Subcutaneous preadipocyte (primary cell): ENCODE measurements at places on chromosomes 13 and 19. TPM values are rescaled to one million over a fixed set of nuclear protein-coding genes. Genes with fewer than 3 reads are reported as not detected.

Gene OR10H1
- total RNA-seq: not detected in 2 replicates

Gene NPAS1
- 0.39 and 1.8 TPM in 2 replicates for total RNA-seq

Gene ACP7
- total RNA-seq: under 0.01 and 0.98 TPM in 2 replicates

Gene ZNF534
- under 0.01 and 0.20 TPM in 2 replicates for total RNA-seq

Gene LHB
- not detected in 2 replicates for total RNA-seq

Gene OLFM2
- 0.59 and 5.1 TPM in 2 replicates for total RNA-seq

Gene ZNF439
- 0.20 and 0.37 TPM in 2 replicates for total RNA-seq

Gene GPALPP1
- total RNA-seq: 15.8 and 22.1 TPM in 2 replicates

Gene KCNJ14
- 0.37 and 0.59 TPM in 2 replicates for total RNA-seq

Gene MEDAG
- 22.1 and 55.1 TPM in 2 replicates for total RNA-seq

Gene RAB3A
- 1.1 and 1.2 TPM in 2 replicates for total RNA-seq

Gene SOHLH2
- 0.73 and 1.4 TPM in 2 replicates for total RNA-seq

Gene SNAPC2
- 27.4 and 31.6 TPM in 2 replicates for total RNA-seq

Gene ZNF208
- 0.20 and 1.5 TPM in 2 replicates for total RNA-seq

Gene WASF3
- 9.8 and 9.9 TPM in 2 replicates for total RNA-seq
